ENCODE measurements at places on chromosomes 13 and 19. TPM values are rescaled to one million over a fixed set of nuclear protein-coding genes. Genes with fewer than 3 reads are reported as not detected.

- no peak overlapping the region for H3K4me3 ChIP-seq
- no peak for DNase-seq
- no peak overlapping the region for H3K27ac ChIP-seq
- H3K36me3 ChIP-seq = peaks cover 3% of the 10 kb centered on the region
- no peaks in the 10 kb centered on the region for H3K4me1 ChIP-seq
- peaks cover 7% of the 10 kb centered on the region for H3K27me3 ChIP-seq
These were observed 57.5 kb downstream of the CPAMD8 start for GRCh38 chr19:16969135-16969534.

- DNase-seq = no peak
- H3K4me1 ChIP-seq = peaks cover 16% of the 10 kb centered on the region
- H3K27ac ChIP-seq = no peak overlapping the region
- H3K27me3 ChIP-seq = peaks cover 4% of the 10 kb centered on the region
These were observed 958 bp upstream of the OBI1 start for GRCh38 chr13:78659732-78660494.

The ADGRE3 gene
- total RNA-seq = not detected

DNA sequence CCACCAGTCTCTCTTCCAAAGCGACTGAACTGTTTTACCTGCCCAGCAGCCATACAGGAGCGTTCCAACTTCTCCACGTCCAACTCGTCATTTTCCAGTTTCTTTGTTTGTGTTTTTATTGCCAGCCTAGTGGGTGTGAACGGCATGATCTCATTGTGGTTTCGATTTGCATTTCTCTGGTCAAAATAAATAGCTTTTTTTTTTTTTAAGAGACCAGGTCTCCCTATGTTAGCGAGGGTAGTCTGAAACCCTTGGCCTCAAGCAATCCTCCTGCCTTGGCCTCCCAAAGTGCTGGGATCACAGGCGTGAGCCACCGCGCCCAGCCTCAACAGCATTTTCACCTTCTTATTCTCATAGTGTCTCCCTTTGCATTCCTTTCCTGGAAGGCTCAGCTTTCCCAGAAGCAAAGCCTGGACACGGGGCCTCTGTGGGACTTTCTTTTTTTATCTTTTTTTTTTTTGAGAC, 4.2 kb upstream of the JSRP1 start:
- H3K4me1 ChIP-seq = peaks cover 3% of the 10 kb centered on the region
- H3K27ac ChIP-seq = no peak overlapping the region
- H3K4me3 ChIP-seq = no peak overlapping the region
- no peaks in the 10 kb centered on the region for H3K27me3 ChIP-seq
- no peaks in the 10 kb centered on the region for H3K36me3 ChIP-seq

The TMEM59L gene
- total RNA-seq = 4.4 TPM

DNA sequence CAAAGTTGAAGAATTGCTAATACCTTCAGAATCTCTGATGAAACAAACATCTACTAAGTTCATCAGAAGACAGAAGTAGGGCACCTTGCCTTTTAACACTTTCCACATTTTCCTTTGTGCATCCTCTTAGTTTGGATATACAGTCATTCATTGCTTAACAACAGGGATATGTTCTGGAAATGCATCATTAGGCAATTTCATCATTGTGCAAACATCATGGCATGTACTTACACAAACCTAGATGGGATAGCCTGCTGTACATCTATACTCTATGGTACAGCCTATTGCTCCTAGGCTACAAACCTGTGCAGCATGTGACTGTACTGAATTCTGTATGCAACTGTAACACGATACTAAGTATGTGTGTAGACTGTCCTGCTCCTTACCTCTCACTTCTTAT, 169.8 kb downstream of the SUCLA2 start:
- H3K4me1 ChIP-seq = peaks cover 4% of the 10 kb centered on the region
- no peak overlapping the region for H3K4me3 ChIP-seq
- H3K27me3 ChIP-seq = no peaks in the 10 kb centered on the region
- DNase-seq = no peak
- H3K36me3 ChIP-seq = no peaks in the 10 kb centered on the region

GRCh38 chr19:23346696-23347095, 48.6 kb downstream of the ZNF91 start:
- H3K4me1 ChIP-seq = no peaks in the 10 kb centered on the region
- H3K36me3 ChIP-seq = peaks cover 82% of the 10 kb centered on the region
- H3K4me3 ChIP-seq = no peak overlapping the region
- no peak for DNase-seq

DNA sequence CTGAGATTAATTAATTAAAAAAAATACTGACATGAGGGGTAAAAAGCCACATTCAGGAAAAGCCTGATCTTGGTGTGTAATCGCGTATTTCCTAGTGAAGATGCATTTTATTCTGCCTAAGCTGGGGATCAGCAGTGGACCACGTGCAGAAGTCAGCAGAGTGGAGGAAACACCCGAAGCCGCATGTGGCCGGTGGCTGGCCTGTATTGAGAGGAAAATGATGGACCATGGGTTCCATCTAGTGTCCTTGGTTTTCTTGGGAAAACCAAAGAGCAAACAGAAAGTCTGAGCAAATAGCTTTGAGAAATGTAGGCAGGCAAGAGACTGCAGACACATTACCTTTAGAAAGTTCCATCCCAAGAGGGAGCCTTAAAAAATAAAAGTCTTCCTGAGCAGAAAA, 23.7 kb upstream of the SHISA2 start:
- H3K27me3 ChIP-seq = no peaks in the 10 kb centered on the region
- no peak overlapping the region for H3K4me3 ChIP-seq
- H3K4me1 ChIP-seq = peaks cover 17% of the 10 kb centered on the region
- DNase-seq = no peak

DNA sequence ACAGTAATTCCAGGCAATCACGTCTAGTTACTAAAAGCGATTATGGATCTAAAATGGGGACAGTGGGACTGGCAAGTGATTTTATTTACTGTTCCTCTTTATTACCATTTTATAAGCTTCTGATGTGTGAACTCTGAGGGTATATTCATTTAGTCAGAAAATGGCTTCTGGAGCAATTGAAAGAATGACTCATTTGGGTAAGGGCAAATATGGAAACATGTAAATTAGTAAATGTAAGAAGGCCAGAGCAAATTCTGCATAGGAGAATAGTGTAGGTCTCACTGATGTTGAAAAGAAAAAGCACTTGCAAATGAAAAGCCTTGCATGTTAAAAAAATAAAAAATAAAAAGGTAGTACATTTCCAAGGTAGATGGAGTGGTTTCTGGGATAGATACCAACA, 262.2 kb downstream of the KLF5 start:
- DNase-seq = no peak
- no peak overlapping the region for H3K4me3 ChIP-seq
- no peak overlapping the region for H3K27ac ChIP-seq
- H3K27me3 ChIP-seq = peaks cover 12% of the 10 kb centered on the region

The ERVV-1 gene
- total RNA-seq = not detected

The RNF17 gene
- total RNA-seq = not detected

- H3K27ac ChIP-seq = no peak overlapping the region
- no peak for DNase-seq
- H3K4me1 ChIP-seq = no peaks in the 10 kb centered on the region
- no peaks in the 10 kb centered on the region for H3K36me3 ChIP-seq
These were observed 5.3 kb upstream of the CEACAM21 start for GRCh38 chr19:41570639-41571112.

- no peak overlapping the region for H3K4me3 ChIP-seq
- H3K4me1 ChIP-seq = peaks cover 4% of the 10 kb centered on the region
- H3K27me3 ChIP-seq = no peaks in the 10 kb centered on the region
- H3K27ac ChIP-seq = no peak overlapping the region
- no peak for DNase-seq
- H3K36me3 ChIP-seq = no peaks in the 10 kb centered on the region
These were observed 367.9 kb downstream of the LIG4 start for GRCh38 chr13:107847406-107847805.

DNA sequence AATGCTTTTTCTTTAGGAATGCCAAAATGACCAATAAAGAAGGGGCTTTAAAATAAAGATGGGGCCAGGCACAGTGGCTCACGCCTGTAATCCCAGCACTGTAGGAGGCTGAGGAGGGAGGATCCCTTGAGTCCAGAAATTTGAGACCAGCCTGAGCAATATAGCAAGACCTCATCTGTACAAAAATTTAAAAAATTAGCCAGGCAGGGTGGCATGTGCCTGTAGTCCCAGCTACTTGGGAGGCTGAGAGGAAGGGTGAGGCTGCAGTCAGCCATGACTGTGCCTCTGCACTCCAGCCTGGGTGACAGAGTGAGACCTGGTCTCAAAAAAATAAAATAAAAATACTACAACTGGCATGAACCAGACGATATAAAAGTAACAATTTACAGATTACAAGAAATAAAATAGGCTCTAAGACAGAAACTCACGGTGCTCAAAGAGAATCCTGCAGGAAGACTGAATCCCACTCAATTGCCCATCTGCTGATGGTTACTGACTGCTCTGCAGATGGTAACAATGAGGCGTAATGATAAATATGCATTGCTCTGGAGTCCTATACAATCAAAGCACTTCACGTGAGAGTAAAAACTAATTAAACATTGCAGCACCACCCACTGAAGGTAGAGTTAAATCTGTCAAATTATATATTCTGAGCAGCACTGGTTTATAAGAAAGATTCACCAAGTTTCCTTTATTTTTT, 93.2 kb downstream of the LHFPL6 start:
- no peak for DNase-seq
- H3K4me1 ChIP-seq = peaks cover 47% of the 10 kb centered on the region
- no peaks in the 10 kb centered on the region for H3K27me3 ChIP-seq
- H3K4me3 ChIP-seq = no peak overlapping the region

The MATK gene
- total RNA-seq = not detected

The FXYD5 gene
- 113 TPM for total RNA-seq

DNA sequence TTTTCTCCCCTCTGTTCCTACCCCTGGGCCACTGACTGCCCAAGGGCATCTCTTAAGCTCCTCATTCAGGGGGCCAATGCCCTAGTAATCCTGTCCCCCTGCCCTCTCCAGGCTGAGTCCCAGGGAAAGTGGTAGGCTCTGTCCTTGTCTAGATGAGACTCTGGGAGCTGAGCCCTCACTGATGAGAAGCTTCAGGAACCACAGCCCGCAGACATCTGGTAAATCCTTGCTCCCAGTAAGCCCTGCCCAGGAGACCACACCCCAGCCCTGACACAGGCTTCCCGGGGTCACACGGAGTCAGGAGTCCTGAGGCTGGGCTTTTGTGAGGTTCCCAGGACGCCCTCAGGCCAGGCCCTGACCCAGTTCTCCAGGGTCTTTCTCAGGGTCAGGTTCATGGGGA, 1.9 kb downstream of the CEACAM4 start:
- no peak overlapping the region for H3K4me3 ChIP-seq
- DNase-seq = no peak
- H3K27me3 ChIP-seq = peaks cover 18% of the 10 kb centered on the region
- no peaks in the 10 kb centered on the region for H3K36me3 ChIP-seq
- H3K4me1 ChIP-seq = no peaks in the 10 kb centered on the region

The PRKCG gene
- total RNA-seq = 0.15 TPM

DNA sequence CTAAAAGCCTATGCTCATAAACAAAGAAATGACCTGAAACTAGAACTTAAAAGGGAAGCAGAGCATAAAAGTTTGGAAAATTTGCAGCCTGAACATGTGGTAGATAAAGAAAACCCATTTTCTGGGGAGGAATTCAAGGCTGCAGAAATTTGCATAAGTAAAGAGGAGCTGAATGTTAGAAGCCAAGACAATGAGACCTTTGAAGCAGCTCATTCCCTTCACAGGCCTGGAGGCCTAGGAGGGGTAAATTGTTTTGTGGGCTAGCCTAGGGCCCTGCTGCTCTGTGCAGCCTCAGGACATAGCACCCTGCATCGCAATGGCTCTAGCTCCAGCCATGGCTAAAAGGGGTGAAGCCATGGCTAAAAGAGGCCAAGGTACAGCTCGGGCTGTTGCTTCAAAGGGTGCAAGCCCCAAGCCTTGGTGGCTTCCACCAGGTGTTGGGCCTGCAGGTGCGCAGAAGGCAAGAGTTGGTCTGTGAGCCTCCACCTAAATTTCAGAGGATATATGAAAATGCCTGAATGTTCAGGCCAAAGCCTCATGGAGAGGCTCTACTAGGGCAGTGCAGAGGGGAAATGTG, 38.3 kb downstream of the ZIC2 start:
- no peak overlapping the region for H3K27ac ChIP-seq
- DNase-seq = no peak
- no peak overlapping the region for H3K4me3 ChIP-seq
- no peaks in the 10 kb centered on the region for H3K4me1 ChIP-seq
- no peaks in the 10 kb centered on the region for H3K36me3 ChIP-seq
- H3K27me3 ChIP-seq = no peaks in the 10 kb centered on the region

GRCh38 chr13:24866488-24866887, 102.5 kb downstream of the RNF17 start:
- no peak for DNase-seq
- H3K4me3 ChIP-seq = no peak overlapping the region
- no peaks in the 10 kb centered on the region for H3K4me1 ChIP-seq
- H3K36me3 ChIP-seq = no peaks in the 10 kb centered on the region

The ZNF99 gene
- not detected for total RNA-seq

DNA sequence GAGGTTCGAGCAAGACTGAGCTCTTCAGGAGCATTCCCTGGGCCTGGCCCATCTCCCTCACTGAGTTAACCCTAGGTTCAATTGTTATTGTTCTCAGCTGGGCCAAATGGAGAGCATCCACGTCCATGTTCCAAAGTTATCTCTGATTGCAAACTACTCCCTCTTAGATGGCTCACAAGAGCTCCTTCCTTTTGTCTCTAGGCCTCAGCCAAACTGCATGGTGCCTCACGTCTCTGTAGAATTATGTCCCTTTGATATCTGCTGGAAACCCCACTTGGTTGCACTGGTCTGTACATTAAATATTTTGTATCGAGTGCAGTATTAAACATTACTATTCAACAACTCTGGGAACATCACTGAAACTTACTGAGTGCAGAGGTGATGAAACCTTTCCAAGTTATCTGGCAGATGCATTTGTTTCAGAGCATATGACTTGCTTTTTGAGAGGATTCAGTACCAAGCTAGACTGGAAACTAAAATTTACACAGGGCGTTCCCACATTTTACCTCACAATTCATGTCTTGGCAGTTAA, 38.1 kb downstream of the DOCK9 start:
- H3K27me3 ChIP-seq = no peaks in the 10 kb centered on the region
- no peak for DNase-seq
- H3K4me3 ChIP-seq = no peak overlapping the region
- H3K27ac ChIP-seq = no peak overlapping the region
- peaks cover 2% of the 10 kb centered on the region for H3K36me3 ChIP-seq

DNA sequence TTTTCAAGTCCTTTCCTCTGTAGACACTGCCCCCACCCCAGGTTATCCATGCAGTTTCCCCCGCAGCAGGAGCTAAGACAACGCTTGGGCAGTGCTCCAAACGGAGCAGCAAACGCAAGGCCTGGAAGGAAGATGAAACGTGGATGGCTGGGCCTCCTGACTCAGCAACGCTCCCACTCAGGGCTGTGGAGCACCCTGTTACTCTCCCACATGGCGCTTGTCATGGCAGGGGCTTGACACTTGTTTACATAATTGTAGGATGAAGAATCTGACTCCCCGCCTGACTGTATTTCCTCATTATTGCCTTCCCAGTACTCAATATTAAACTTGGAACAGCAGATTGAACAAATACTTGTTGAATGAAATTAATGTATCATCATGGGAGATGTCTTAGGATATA, 799 bp upstream of the C1QTNF9B start:
- H3K36me3 ChIP-seq = no peaks in the 10 kb centered on the region
- no peaks in the 10 kb centered on the region for H3K27me3 ChIP-seq
- DNase-seq = no peak
- H3K4me3 ChIP-seq = no peak overlapping the region
- peaks cover 19% of the 10 kb centered on the region for H3K4me1 ChIP-seq

The ERICH6B gene
- total RNA-seq = not detected

The FAM174C gene
- total RNA-seq = 41.3 TPM
